ENCODE measurements at places on chromosomes 3 and 15.

DNA sequence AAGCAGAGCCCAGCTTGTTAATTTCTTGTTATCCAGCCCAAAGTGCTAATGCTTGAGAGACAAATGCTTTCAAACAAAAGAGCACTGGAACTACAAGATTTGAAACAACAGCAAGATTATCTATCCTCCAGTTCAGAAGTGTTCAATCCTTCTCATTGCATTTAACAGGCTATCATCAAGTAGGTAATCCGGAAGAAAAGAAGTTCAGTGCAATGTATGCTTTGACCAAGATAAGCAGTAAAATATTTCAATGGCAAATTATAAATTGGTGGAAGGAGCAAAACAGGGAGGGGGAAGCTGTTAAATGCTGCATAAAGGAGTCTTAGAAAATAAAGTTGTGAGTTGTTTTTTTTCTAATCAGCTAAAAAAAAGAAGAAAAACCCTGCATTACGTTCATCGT lies 8.8 kb downstream of the LRIG1 start:
- DNase-seq, result no peak

GRCh38 chr15:58115692-58116091 lies 22.5 kb upstream of the AQP9 start:
- no peak for DNase-seq

DNA sequence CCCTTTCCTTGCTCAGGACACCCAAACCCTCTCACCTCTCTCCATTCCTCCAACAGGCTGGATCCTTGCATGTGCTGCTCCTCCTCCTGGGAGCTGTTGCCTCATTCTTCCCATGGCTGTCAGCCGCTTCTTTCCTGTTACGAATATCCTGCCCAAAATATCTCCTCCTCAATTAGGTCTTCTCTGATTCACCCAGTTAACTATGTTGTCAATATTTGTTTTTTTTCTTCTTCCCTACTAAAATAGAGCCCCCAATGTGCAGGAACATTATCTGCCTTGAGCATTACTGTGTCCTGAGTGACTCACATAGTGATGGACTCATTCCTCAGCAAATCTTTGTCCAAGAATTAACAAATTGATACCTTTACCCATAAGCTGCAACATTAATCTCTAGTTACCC lies 357.2 kb downstream of the CLSTN2 start:
- no peak for DNase-seq

GRCh38 chr3:190346541-190346940 lies 24.3 kb upstream of the CLDN1 start:
- DNase-seq, result no peak

GRCh38 chr3:42829083-42829627 lies 19.9 kb downstream of the ACKR2 start:
- DNase-seq, result no peak

- no peak for DNase-seq
Measured at GRCh38 chr3:13141991-13142412, 68.8 kb upstream of the IQSEC1 start.

DNA sequence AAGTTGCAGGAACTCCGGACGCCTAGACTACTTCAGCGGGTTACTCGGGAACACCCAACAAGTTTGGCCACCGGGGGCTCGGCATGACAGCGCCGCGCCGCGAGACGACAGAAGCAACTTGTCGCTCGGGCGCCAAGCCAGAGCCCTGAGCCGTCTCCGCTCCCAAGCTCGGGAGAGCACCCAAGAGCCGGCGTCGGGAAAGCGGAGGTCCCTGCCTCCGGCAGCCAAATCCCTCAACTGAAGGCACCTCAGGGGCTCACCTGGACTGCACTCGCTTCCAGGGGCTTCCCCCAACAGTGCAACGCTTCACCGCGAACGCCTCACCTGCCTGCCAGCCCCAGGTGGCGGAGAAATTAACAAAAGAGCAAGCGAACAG lies 640 bp downstream of the MB21D2 start:
- peak; percentile 73 for DNase-seq

DNA sequence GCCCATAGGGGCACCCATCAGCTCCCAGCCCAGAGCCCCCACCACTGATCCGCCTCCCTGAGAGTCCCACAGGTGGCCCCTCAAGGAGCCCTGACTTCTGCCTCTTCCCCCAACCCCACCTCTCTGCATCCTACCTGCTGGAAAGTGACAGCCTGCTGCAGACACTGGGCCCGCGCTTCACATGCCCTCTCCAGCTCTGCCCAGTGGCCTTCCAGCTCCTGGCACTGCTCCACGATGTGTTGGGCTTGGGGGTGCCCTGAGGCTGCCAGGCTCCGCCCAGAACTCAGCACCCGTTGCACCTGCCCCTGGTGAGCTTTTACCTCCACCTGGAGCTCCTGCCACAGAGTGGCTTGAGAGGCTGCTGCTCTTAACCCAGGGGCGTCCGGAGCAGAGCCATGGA lies 20.1 kb downstream of the SPTBN5 start:
- DNase-seq, result no peak

GRCh38 chr3:194688200-194688740 lies 2.6 kb downstream of the FAM43A start:
- no peak for DNase-seq

DNA sequence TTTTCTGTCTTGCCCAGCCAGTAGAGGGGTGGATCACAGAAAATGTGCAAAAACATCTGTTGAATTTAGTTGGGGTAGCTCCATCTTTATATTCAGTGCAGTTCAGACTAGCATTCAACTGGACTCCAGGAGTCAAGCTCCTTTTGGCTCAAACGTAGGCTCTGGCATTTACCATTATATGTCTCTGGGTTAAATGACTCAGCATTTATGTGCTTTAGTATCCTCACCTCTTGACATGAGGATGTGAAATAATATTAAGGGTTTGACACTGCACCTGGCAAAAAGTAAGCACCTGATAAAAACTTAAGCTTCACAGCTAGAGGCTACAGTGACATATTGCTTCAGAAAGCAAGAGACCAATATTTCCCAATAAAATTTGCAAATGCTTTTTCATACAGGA lies 14.8 kb downstream of the PRC1 start:
- DNase-seq, result no peak

- no peak for DNase-seq
Measured at GRCh38 chr3:177563243-177563780, 366.0 kb upstream of the TBL1XR1 start.

- DNase-seq, result no peak
Measured at GRCh38 chr15:40008061-40008765, 30.8 kb downstream of the SRP14 start.

DNA sequence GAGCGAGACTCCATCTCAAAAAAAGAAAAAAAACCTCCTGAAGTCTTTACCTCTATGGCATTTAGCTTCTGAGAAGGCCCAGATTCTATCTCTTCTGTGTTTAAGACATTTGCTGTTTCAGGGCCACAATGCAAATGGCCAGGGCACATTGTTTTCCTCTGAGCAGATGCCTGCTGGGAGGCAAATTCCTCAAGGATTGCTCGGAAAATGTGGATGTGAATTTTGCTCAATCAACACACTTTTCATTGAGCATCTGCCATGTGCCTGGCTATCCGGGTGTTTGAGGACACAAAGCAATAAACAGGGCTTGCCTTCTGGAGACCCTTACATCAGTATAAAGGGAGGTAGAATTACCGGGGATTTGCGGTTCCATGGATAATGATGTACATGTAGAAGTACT lies 20.0 kb downstream of the TRIM71 start:
- no peak for DNase-seq

DNA sequence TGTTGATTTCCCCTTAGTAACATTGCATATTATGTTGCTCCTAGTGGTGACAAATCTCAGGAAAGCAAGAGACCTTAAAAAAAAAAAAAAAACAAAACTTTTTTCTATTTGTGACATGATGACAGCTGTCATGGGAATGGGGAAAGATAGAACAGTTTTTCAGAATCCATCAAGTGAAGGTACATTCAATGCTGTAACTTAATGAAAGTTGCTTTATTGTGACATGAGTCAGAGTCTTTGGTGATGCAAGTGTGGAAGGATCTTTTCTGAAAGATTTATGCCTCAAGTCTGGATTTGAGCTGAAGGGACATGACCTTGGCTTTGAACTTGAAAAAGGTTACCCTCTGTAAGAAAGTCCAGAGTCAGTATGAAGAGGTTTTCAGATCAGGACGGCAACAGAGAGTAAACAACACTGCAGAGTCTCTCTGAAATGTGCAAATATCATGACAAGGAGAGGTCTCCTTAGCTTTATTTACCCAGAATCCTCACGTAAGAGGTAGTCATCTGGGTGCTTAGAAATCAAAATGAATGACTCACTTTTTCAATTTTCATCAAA lies 424.7 kb downstream of the CNTN4 start:
- no peak for DNase-seq

GRCh38 chr3:60282866-60283265 lies 968.4 kb downstream of the FHIT start:
- DNase-seq, result no peak

GRCh38 chr15:40591389-40591788 lies 2.7 kb upstream of the KNL1 start:
- no peak for DNase-seq

DNA sequence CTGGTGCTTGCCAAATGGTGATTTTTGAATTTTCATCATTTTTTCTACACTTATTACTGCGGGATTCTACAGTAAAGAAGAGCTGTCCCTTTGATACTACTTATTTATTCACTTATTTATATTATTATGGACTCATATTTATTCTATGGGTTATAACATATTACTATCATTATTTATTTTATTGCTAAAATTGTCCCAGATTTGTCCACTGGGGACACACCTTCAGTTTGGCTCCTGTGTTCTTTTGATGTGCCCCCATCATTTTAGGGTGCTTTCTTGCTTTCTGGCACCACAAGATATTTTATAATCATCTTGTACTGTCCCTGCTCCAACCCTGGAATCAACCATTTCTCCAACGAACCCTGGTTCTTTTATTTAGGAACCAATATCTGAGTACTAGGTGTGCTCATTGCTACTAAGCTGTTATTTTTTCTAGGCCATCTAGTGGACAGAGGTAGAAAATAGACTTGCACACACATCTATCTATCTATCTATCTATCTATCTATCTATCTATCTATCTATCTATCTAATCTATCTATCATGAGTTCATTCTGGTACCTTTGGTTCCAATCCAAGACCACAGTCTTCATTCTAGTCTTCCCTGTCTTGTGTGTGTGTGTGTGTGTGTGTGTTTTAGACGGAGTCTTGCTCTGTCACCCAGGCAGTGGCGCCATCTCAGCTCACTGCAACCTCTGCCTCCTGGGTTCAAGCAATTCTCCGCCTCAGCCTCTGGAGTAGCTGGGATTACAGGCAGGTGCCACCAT lies 16.0 kb downstream of the SLC22A14 start:
- DNase-seq, result no peak

DNA sequence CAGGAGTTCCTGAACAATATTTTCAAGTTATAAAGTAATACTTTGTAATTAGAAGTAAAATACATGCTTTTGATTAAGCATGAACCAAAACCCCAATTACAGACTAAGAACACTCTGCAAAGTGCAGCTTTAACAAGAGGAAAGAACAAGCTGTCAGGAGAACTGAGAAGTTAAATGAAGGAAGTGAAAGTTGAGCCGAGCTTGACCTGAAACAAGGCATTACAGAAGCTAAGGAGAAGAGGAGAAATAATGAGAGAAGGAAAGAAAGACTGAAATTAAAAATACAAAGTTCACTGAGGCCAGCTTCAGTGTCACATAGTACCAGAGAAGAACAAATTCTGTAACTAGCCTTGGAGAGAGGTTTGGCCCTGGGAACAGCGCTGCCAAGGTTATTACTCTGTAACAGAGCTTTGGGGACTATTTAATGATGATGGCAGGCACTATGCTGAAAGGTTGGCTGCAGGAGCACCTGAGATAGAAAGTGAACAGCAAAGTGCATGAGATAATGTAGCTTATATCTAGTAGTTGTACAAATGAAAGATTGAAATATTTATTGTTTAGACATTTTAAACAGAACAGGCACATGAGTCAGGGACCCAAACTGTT lies 241.9 kb upstream of the PEX5L start:
- DNase-seq, result no peak

DNA sequence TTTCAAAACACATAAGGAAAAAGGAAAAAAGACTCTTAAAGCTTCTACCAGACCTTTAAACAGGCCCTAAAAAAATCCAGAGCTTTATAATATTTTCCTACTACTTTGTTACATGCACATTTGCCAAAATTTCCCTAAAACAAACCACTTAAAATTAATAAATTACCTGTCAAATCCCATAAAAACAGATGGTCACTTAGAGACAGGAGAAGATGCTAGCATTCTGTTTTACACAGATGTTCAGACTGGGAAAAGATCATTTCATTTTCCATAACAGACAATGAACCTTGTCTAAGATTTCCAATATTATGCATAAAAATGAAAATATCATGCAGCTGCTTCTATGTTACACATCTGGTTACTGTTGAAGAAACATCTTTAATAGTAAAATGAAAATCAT lies 66.6 kb downstream of the SUCLG2 start:
- no peak for DNase-seq

DNA sequence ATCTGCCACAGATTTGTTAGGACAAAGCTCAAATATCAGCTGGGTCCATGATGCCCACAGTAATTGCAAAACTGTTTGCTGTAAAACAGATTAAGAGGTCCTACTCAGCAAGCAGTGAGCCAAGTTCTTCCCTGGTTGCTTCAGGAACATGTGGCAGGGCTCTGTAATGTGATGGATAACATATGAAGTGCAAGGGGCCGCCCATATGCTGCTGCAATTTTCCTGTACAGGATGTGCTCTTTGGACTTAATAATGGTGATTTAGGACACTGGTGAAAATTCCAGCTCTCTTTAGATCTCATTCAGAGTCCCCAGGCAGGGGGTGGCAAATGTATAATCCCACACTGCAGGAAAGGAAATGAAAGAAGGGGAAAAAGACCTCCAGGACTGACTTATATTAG lies 289.4 kb downstream of the LSAMP start:
- peak; percentile 51 for DNase-seq

DNA sequence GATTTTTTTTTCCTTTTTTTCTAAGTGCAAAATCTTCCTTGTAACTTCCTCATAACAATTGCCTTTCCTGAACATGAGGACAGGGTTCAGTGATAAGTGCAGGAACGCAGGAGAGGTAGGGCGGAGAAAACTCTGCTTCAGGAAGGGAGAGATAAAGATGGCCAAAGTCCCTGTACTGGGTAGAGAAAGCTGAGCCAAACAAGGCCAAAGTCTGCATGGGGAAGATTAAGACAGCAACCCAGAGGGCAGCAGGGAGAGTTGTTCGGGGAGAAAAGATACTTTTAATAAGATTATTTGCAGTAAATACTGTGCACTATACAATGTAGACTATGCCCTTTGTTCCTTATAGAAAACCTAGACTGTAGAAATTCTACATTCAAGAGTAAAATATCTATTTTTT lies 55.4 kb upstream of the LRRFIP2 start:
- DNase-seq, result no peak

GRCh38 chr3:112604536-112604935 lies 36.4 kb downstream of the CCDC80 start:
- DNase-seq, result no peak

All from posterior cingulate gyrus (tissue), 11 donors.